ENCODE measurements at places on chromosomes 16 and 17. TPM values are rescaled to one million over a fixed set of nuclear protein-coding genes. Genes with fewer than 3 reads are reported as not detected.

DNA sequence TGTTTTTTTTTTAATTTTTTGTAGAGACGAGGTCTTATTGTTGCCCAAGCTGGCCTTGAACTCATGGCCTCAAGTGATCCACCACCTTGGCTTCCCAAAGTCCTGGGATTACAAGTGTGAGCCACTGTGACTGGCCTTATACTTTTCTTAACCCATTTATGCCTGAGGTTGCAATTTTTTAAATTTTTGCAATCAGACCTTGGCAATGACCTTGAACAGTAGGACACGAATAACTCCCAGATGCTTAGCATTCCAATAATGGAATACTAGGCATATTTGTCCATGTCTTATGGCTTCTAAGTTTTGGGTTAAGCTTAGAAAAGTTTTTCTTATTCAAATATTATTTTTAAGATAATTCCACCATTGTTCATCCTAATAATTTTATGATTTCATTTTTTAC lies 28.3 kb upstream of the TMEM97 start:
- DNase-seq, result no peak

- no peak for DNase-seq
Observed at GRCh38 chr16:81994485-81994884, 16.8 kb downstream of the SDR42E1 start.

GRCh38 chr17:65323049-65323448 lies 185.9 kb downstream of the RGS9 start:
- DNase-seq, result no peak

DNA sequence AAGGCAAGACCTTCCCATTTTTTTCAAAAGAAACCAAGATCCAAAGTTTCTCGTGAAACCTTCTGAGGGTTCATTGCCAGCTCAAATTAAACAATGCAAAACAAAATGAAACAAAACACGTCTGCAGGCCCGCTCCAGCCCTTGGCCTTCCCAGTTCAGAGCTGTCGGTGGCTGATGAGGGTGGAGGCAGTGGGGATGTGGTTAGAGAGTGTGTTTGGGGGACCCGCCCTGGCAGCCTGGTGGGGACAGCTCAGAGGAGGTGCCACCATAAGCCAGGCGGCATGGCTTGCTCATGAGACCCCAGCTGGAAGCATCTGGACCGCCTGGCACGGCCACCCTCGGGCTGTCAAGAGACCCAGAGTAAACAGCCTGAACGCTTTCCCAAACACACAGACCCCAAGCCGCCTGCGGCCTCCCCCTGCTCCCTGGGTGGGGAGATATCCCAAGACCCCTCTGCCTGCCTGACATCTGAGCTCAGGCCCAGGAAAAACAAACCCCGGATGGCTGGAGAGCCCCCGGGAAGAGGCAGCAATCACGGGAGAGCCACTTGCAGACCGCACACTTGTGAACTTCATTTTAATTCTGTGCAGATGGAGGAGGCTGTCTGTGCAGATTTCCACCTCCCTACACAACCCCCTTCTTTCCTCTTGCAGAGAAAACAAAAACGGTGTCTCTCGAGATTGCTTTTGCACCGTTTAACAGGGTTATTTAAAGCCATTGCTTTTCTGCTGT lies 35.4 kb upstream of the LITAF start:
- DNase-seq, result no peak

GRCh38 chr17:76351526-76352071 lies 2.1 kb downstream of the PRPSAP1 start:
- no peak for DNase-seq

FNDC8 gene
- not detected for total RNA-seq

Data from umbilical cord (tissue), 2 donors.